ENCODE measurements at places on chromosomes 6 and 20.

DNA sequence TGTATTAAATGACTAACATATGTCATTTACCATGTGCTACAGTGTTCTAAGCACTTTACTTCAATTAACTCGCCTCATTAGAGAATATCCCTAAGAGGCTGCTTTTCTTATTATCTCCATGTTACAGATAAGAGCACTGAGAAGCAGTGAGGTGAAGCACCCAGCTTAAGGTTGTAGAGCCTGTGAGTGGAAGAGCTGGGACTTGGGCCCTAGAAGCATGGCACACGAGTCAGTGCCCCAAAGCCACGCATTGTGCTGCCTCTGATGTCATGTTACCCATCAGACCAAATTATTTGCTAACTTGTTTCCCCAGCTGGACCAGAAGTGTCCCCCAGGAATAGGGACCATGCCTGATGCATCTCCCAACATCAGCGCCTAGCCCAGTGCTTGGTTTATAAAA lies 34.1 kb downstream of the POFUT1 start:
- no peak for DNase-seq

GRCh38 chr6:112130878-112131277 lies 43.5 kb downstream of the FAM229B start:
- DNase-seq, result no peak

DNA sequence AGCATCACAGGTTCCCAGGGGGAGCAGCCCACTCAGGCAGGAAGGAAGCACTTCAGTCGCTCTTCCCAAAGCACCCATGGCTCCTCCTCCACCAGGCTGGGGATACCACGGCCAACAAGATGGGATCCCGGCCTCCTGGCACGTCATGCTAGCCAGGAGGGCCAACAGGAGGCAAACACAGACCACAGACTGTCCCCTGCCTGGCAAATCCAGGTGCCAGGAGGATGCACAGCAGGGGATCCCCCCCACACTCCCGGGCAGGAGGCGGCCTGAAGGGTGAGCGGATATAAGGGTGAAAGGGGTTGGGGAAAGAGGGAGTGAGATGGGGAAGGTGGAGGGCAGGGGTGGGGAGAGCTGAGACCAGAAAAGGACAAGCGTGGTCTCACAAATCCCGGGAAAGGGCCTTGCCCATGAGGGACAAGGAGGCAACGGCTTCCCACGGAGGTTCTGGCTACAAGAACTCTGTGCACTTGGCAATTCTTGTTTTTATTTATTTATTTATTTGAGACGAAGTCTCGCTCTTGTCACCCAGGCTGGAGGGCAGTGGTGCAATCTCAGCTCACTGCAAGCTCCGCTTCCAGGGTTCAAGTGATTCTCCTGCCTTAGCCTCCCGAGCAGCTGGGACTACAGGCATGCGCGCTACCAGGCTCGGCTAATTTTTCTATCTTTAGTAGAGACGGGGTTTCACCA lies 7.2 kb downstream of the PXDC1 start:
- no peak for DNase-seq

GRCh38 chr6:120355822-120356221 lies 978.5 kb downstream of the TBC1D32 start:
- DNase-seq, result no peak

- no peak for DNase-seq
Observed at GRCh38 chr6:84392261-84392660, 164.8 kb upstream of the CEP162 start.

DNA sequence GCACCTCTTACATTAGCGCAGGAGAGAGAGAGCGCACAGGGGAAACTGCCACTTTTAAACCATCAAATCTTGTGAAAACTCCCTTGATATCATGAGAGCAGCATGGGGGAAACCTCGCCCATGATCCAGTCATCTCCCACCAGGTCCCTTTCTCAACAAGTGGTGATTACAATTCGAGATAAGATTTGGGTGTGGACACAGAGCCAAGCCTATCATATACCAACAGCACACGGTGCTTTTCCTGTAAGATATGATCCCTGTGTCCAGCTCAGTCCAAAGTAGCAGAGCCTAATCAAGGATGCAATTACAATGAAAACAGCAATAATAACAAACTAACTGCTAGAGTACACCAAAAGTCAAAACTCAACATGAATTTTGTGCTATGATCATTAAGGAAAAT lies 148.7 kb upstream of the TCF21 start:
- DNase-seq, result no peak

- no peak for DNase-seq
Observed at GRCh38 chr20:53838311-53838868, 232.0 kb downstream of the BCAS1 start.

GRCh38 chr20:62611819-62612218 lies 30.5 kb upstream of the SLCO4A1 start:
- DNase-seq, result no peak

- peak; percentile 94 for DNase-seq
Observed at GRCh38 chr6:133952815-133953633, at the start of gene TBPL1. Gene TBPL1, plus strand, starts transcription at chr6:133953224. Its CDS starts 26,902 bp downstream, at chr6:133980126.

DNA sequence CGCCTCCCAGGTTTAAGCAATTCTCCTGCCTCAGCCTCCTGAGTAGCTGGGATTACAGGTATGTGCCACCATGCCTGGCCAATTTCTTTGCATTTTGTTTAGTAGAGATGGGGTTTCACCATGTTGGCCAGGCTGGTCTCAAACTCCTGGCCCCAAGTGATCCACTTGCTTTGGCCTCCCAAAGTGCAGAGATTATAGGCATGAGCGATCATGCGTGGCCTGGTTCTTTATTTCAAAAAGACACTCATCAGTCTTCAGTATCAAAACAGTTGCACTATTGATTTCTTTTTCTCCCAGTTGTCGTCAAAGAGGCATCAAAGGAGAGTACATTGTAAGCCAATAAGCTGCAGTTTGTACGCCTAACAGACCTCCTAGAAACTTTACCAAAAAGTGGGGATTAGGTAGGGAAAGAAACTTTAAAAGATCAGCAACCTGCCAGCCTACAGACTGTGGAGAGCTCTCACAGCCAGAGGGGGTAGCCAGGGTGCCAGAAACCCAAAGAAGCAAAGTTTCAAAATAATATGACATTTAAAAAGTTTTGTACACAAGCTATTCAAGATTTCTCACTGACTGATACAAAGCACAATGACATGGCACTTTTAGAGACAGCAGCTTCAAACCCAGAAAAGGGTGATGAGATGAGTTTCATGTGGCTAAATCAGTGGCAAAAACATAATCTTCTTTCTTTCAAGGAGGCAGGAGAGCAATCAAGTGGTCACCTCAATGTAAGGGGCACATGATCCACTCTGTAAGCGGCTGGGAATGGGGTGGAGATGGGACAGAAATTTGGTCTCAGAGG lies 83.0 kb upstream of the RALY start:
- no peak for DNase-seq

GRCh38 chr6:135147637-135148592 lies 33.2 kb upstream of the MYB start:
- no peak for DNase-seq

GRCh38 chr6:138559143-138559542 lies 59.8 kb upstream of the NHSL1 start:
- DNase-seq, result no peak

DNA sequence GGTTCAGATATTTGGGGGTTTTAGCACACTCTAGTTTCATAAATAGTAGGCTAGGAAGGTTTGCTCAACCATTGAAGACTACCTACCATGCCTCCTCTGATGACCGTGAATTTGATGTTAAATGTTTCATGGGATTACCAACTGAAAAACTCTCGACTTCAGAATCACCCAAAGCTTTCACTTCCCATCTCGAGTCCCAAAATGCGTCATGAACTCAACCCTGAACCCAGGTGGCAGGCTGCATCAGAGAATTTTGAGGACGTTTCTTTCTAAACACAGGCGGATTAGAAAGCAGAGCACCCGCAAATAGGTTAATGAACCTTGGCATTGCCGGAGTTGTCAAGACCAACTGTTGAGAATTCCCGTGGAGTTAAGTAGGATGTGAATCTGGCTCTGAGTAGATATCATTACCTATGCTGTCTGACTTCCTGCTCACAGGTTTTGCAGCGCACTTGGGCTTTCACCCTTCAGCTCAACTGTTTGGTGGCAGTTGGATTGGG lies 98.4 kb upstream of the ADTRP start:
- DNase-seq, result no peak
